ENCODE measurements at places on chromosomes 2 and 18.

DNA sequence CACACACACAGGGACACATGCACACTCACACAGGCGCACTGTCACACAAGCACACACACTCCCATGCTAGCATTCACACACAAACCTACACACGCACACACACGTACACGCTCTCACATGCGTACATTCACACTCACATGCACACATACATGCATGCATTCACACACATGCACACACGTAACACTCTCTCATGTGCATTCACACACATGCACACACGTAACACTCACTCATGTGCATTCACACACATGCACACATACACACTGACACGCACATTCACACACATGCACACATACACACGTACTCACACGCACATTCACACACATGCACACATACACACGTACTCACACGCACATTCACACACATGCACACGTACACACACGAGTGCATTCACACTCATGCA lies 16.3 kb downstream of the ADI1 start:
- DNase-seq, result no peak

GRCh38 chr2:217740178-217740577 lies 262.6 kb downstream of the TNS1 start:
- DNase-seq, result no peak

DNA sequence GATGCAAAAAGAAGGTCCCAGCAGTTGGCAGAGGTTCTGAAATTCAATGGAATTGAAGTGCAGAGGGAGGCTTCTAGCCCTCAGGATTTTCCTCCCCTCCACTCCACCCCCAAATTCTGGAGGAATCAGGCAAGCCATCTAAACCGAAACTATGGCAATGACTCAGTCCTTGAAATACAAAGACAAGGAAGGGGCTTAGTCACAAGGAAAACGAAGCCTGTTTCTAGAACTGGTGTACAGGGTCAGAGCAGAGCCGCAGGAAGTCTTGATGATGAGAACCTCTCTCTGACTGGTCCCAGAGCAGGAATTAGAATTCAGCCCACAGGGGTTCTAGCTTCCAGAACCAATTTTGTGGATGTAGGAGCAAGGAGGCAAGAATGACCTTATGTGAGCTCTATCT lies 111.7 kb upstream of the SCN1A start:
- DNase-seq, result peak; percentile 89

DNA sequence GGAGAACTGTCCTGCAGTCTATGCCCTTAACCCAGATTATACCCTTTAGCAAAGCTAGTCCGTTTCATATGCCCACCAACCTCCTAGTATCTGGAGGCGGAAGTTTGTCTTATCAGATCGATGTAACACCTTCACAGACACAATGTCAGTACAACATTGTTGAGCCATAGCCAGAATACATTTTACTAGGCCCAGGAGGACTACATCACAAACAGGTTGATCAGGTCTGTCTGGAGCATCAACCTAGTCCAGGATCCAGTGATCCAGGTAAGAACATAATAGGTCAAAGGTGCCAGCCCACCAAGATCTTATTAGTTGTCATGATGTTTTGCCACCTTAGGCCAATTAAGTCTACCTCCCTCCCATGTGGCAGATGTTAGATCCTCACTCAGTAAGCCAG lies 2.0 kb upstream of the TPRKB start:
- DNase-seq, result no peak

DNA sequence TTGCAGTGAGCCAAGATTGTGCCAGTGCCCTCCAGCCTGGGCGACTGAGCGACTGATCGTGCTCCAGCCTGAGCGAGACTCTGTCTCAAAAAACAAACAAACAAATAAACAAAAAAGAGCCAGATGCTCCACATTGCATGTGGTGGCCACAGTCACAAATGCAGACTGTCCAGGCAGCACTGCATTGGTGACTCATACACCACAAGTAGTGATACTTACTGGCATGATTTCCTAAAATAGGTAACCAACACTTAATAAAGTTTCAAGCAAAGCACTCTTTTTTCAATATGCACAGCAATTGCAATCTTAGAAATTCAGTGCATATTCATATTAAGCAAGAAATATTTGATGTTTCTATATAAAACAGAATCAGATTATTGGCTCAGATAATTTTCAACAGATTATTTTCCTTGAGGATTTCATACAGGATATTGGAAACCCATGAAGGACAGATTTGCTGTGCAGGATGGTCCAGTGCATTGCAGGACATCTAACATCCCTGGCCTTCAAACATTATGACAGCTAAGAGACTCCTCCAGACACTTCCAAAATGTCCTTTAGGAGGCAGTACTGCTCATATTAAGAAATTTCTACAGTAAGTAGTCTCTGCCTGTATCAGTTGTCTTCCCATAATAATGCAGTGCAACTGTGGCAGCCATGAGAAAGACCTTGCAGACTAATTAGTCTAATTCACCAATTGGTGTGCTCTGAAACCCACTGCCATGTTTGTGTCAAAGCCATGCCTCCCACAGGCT lies 10.5 kb upstream of the SLC1A4 start:
- DNase-seq, result peak; percentile 35

- DNase-seq, result no peak
These were observed 520.5 kb downstream of the KCNJ3 start for GRCh38 chr2:155218945-155219344.

DNA sequence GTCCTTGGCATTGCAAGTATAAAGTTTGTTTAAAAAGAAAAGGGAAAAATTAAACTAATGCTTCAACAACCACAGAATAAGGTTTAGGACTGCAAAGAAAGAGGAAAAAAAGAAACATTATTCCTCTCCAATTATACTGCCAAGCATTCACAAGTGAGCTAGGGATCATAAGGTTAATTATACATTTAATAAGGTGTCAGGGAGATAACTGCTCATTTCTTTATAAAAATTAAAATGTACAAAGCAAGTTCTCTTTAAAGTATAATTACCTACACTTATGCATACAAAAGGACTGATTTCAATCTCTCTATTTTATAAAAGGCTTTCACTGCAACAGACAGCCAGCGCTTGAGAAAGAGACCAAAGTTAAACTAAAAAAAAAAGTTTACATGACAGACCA lies 58.1 kb downstream of the ABCG8 start:
- no peak for DNase-seq
